ENCODE measurements at places on chromosomes 5 and 9.
A peak's percentile ranks its signal among the peaks of the same experiment; 100 is the strongest.

- H3K36me3 ChIP-seq = peaks cover 85% of the 10 kb centered on the region
- peak overlapping the region; percentile 89 for H3K27ac ChIP-seq
- H3K4me3 ChIP-seq = peak overlapping the region; percentile 72
- peak; percentile 89 for DNase-seq
Observed at GRCh38 chr9:114372921-114373448, 14.8 kb downstream of the AKNA start.

DNA sequence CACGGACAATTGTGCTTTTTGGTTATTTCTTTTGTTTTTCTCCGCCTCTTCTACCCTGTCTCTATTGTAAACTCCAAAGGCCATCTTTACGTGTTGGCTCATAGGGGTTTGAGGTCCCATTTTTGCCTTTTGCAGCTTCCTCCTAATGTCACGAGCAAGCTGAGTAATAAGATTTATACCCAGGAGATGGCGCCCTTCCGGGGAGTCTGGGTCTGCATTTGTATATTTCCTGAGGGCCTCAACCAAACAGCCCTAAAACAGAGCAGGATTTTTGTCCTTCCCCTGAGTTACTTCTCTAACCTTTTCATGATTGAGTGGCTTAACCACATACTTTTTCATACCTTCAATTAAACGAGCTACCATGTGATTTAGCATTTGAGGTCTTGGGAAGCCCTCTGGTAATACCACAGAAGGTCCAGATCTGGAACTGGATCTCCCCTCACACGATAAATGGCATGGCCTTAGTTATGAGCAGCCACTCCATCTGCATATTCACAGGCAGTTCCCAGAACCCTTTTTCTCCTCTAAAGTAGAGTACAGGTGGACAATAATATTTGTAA, 11.2 kb upstream of the CFAP95 start:
- no peaks in the 10 kb centered on the region for H3K4me1 ChIP-seq
- peaks cover 48% of the 10 kb centered on the region for H3K27me3 ChIP-seq

DNA sequence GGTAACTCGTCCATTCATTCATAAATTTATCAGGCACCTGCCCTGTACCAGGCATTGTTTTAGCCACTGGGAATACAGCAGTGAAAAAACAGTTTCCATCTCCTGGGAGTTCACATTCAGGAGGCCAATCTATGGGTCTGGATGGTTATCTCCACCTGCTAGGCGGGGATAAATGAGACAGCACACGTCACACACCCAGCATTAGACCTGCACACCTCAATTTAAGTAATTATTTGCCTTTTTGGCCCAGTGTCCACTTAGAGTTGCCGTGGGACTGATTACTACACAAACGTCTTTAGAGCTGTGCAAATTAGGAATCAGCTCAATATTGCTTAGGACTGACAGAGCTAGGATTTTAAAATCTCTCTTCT, 46.1 kb downstream of the STK10 start:
- peaks cover 80% of the 10 kb centered on the region for H3K4me1 ChIP-seq
- peaks cover 30% of the 10 kb centered on the region for H3K36me3 ChIP-seq
- H3K27me3 ChIP-seq = no peaks in the 10 kb centered on the region
- peak overlapping the region; percentile 35 for H3K27ac ChIP-seq
- DNase-seq = no peak

DNA sequence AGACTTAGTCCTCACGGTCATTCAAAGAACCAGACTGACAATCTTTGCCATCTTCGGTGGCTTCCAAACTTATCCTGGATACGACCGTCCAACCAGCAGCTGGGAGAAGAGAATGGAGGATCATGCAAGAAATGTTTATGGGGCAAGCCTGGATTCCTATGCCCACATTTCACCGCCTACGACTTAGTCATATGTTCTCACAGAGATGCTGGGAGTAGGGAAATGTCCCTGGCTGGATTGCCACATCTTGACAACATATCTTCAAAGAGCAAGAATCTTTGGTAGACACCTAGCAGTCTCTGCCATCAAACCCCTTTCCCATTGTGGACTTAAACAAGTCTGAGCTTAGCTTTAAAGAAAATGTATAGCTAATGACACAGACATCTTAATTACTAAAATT, 5.0 kb downstream of the MED7 start:
- H3K4me1 ChIP-seq = peaks cover 44% of the 10 kb centered on the region
- no peak overlapping the region for H3K4me3 ChIP-seq
- H3K36me3 ChIP-seq = peaks cover 32% of the 10 kb centered on the region
- no peaks in the 10 kb centered on the region for H3K27me3 ChIP-seq
- DNase-seq = no peak

DNA sequence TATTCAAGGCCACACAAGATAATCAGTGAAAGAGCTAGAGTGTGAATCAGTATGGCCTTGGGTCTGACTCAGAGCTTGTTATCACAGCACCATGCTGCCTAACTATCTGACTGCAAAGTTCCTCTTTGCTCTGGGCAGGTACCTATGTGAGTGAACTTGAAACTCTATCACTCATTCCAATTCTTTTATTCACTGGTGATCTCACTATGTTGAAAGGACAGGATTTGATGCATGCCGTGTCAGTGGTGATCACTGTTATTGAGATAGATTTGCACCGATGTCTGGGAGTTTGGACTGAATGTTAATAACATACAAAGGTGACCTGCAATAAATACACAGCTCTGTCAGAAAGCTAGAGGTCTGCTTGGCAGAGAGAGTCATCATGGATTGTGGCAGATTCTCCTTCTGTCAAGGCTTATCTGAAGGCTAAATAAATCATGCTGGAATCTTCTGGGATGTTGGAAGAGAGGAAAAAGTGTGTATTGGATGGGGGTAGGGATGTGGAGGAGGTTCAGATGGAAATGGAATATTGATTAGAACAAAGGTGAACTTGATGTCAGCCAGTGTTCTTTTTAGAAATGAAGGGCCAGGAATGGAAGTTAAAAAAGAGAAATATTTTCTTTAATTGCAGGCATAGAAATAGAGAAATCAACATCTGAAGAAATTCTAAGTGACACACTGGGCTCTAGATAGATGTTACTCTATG, 91.8 kb upstream of the TNC start:
- H3K4me3 ChIP-seq = no peak overlapping the region
- H3K27ac ChIP-seq = no peak overlapping the region
- no peaks in the 10 kb centered on the region for H3K36me3 ChIP-seq
- H3K4me1 ChIP-seq = no peaks in the 10 kb centered on the region
- no peak for DNase-seq

- H3K4me3 ChIP-seq = peak overlapping the region; percentile 74
- H3K27ac ChIP-seq = no peak overlapping the region
- H3K4me1 ChIP-seq = peaks cover 17% of the 10 kb centered on the region
Observed at GRCh38 chr5:118988866-118989180, 476 bp upstream of the DTWD2 start.

DNA sequence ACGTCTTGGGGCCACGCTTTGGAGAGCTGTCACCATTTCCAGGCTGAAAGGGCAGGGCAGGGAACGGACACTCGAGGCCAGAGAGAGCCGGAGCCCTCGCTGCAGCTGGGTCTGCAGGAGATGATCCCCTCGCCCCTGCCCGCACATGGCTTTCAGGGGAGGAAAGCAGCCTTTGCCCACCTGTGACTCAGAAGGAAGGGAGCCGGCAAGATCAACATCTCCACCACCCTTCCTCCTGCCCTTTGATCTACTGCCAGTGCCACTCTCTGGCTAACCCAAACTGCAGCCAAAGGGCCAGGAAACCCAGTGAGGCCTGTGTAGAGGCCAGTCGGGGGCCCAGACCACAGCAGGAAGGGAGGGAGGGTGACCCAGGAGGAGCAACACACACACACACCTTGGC, 137.1 kb upstream of the ERCC6L2 start:
- H3K27me3 ChIP-seq = peaks cover 12% of the 10 kb centered on the region
- peaks cover 6% of the 10 kb centered on the region for H3K4me1 ChIP-seq
- no peak for DNase-seq
- H3K36me3 ChIP-seq = no peaks in the 10 kb centered on the region
- H3K27ac ChIP-seq = no peak overlapping the region

DNA sequence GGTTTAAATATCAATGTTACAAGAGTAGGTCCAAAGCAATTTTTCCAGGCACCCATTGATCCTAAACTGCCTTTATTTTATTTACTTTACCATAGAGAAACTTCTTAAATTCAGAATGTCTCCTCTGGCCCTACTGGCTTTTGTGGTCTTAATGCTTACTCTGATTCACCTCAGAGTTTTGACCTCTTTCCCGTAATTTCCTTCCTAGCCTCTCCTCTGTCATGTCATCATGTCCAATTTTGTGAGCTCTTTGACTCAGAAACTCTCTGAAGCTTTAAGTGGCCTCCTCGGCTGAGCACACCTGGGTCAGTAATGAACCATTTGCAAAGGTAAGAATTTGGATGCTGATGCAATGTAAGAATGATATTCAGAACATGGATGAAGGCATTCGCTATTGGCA, 303.8 kb upstream of the CDH18 start:
- DNase-seq = no peak
- no peaks in the 10 kb centered on the region for H3K36me3 ChIP-seq
- no peaks in the 10 kb centered on the region for H3K27me3 ChIP-seq
- H3K4me1 ChIP-seq = no peaks in the 10 kb centered on the region
- H3K27ac ChIP-seq = no peak overlapping the region
- H3K4me3 ChIP-seq = no peak overlapping the region

GRCh38 chr5:145811834-145812625, 23.1 kb downstream of the PRELID2 start:
- H3K27me3 ChIP-seq = no peaks in the 10 kb centered on the region
- no peak for DNase-seq
- no peaks in the 10 kb centered on the region for H3K4me1 ChIP-seq

DNA sequence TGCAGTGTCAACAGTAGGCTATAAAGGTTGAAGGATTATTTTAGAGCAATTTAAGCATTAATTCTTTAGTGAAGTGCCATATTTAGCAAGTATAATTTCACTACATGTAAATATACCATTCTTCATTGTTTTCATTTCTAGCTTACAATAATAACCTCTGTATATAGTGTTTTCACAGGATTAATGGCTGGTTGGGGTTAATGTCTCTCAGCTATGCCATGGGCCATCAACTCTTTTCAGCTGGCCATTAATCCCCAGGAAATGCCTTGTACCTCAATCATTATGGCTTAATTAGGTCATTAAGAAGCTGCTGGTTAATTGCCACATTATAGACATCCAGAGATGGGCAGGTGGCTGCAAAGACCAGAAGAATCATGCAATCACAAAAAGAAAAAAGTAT, 715.1 kb downstream of the MAT2B start:
- H3K4me3 ChIP-seq = no peak overlapping the region
- no peaks in the 10 kb centered on the region for H3K27me3 ChIP-seq
- no peaks in the 10 kb centered on the region for H3K4me1 ChIP-seq
- no peak for DNase-seq
- H3K27ac ChIP-seq = no peak overlapping the region

DNA sequence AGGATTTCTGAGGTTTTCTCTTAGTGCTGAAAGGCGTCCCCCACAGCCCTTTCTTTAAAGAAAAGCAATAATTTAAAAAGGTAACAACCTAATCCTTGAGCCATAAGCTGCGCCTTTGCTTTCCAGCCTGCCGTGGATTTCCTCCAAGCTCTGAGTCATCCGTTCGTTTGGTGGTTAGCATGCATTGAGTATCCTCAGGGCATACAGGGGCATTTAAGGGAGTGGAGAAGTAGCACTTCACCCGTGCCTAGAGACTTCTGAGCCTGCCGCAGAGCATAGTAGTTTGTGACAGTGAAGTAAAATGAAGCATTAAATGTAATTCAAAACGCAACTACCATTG, 892 bp upstream of the TNC start:
- DNase-seq = no peak
- no peak overlapping the region for H3K4me3 ChIP-seq
- H3K27ac ChIP-seq = no peak overlapping the region
- no peaks in the 10 kb centered on the region for H3K36me3 ChIP-seq

GRCh38 chr9:134485653-134486052, 155.9 kb upstream of the COL5A1 start:
- no peaks in the 10 kb centered on the region for H3K36me3 ChIP-seq
- H3K4me1 ChIP-seq = no peaks in the 10 kb centered on the region
- H3K4me3 ChIP-seq = no peak overlapping the region
- H3K27me3 ChIP-seq = peaks cover 42% of the 10 kb centered on the region

- DNase-seq = no peak
- peaks cover 13% of the 10 kb centered on the region for H3K36me3 ChIP-seq
- peak overlapping the region; percentile 58 for H3K27ac ChIP-seq
- no peak overlapping the region for H3K4me3 ChIP-seq
Observed at GRCh38 chr5:169944115-169944514, 36.2 kb downstream of the INSYN2B start.

DNA sequence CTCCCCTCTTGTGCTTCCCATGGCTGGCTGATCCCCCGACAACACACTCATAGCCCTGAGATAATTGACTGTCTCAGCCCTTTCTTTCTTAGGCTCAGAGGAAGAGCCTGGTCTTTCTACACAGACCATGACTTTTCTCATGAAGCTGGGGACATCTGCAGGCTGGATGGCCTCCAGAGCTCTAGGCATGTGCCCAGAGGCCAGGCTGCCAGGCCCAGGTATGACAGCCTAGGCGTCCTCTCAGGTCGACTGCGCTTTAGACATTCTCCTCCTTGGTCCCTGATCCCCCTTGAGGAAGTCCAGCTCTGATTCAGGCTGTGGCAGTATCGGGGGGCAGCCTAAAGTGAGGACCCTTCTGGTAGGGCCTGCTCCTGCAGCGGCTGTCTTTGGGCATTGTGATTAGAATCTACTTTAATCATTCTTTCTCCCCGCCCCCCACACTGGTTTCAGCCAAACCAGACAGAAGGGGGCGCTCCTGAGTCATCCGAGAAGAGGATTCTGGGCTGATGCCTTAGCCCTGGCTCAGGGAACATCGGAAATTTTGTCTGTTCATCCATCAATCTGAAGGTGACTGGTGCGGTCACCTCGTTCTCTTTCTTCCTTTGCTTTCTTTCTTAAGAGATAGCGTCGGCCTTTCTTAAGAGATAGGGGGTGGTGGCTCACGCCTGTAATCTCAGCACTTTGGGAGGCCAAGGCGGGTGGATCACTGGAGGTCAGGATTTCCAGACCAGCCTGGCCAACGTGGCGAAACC, 66.5 kb upstream of the HSPA9 start:
- H3K4me1 ChIP-seq = no peaks in the 10 kb centered on the region
- peak; percentile 53 for DNase-seq
- no peaks in the 10 kb centered on the region for H3K36me3 ChIP-seq
- H3K27ac ChIP-seq = no peak overlapping the region
- peaks cover 80% of the 10 kb centered on the region for H3K27me3 ChIP-seq

DNA sequence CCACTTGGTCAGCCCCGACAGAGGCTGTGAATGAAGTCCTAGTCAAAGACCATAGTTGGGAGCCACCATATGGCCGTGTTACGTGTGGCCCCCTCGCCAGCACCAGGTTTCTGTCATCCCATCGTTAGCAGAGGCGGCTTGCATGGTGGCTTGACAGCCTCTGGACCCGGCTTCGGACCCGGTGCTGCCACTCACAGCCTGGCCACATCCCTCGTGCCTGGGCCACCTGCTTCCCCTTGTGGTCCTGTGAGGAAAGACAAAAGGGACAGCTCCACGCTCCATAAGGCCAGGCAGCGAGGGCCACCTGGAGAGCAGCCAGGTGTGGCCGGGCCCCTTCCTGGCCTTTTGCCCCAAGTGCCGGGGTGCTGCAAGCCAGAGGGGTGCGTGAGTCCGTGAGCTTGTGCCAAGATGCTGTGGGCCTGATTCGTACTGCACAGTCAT, 6.2 kb downstream of the NKD2 start:
- peaks cover 22% of the 10 kb centered on the region for H3K27me3 ChIP-seq
- H3K36me3 ChIP-seq = no peaks in the 10 kb centered on the region
- H3K4me1 ChIP-seq = no peaks in the 10 kb centered on the region
- H3K27ac ChIP-seq = no peak overlapping the region
- no peak for DNase-seq
- no peak overlapping the region for H3K4me3 ChIP-seq
